Stimulated activated CD8-positive, alpha-beta memory T cell treated with anti-CD3 and anti-CD28 coated beads, Interleukin-7, amount 100 ng/mL, for 4 hours (primary cell): ENCODE measurements at places on chromosomes 1 and 21.

- no peak for DNase-seq
Observed at GRCh38 chr1:217946511-217946910, 315.4 kb downstream of the SPATA17 start.

- DNase-seq: no peak
Observed at GRCh38 chr1:52263153-52263910, 102.7 kb downstream of the CC2D1B start.

- no peak for DNase-seq
Observed at GRCh38 chr1:231814521-231814920, 187.9 kb downstream of the DISC1 start.

DNA sequence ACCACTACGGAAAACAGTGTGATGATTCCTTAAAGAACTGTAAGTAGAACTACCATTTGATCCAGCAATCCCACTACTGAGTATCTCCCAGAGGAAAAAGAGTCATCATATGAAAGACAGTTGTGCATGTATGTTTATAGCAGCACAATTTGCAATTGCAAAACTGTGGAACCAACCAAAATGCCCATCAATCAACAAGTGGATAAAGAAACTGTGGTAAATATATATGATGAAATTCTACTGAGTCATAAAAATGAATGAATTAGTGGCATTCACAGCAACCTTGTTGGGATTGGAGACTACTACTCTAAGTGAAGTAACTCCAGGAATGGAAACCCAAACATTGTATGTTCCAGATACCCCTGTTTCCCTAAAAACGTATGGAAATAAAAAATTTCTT, 337.0 kb upstream of the PTBP2 start:
- DNase-seq: no peak

DNA sequence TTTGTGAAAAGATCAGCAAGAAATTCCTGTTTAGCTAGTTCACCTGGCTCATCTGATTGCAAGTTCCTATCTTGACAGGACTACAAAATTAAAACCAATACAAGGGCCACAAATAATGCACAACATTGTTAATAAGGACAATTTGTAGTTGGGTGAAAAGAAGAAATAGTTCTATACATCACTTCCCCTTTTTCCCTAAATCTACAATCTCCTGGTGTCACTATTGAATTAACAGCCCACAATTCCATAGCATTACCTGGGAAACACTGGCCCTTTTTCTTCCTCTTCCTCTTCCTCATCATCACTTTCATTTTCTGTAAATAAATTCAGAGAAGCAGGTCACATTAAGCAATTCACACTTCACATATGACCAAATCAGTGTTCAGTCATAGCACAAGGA, 366.9 kb downstream of the FAM72C start:
- DNase-seq: no peak

GRCh38 chr1:20312310-20312709, 21.6 kb downstream of the VWA5B1 start:
- no peak for DNase-seq

- DNase-seq: no peak
Observed at GRCh38 chr1:197606168-197606845, 169.0 kb downstream of the DENND1B start.

- no peak for DNase-seq
Observed at GRCh38 chr1:176536588-176536987, 73.6 kb downstream of the PAPPA2 start.
